ENCODE measurements at places on chromosomes 13 and 19.

GRCh38 chr19:43078311-43078710 is 4.2 kb downstream of the PSG2 start:
- DNase-seq, result no peak

- DNase-seq, result no peak
Observed at GRCh38 chr13:30128591-30128990, 178.8 kb downstream of the KATNAL1 start.

- DNase-seq, result no peak
Observed at GRCh38 chr13:36870050-36870692, 49.9 kb downstream of the SMAD9 start.

GRCh38 chr19:17262557-17262956 is 2.0 kb downstream of the USHBP1 start:
- DNase-seq, result no peak

DNA sequence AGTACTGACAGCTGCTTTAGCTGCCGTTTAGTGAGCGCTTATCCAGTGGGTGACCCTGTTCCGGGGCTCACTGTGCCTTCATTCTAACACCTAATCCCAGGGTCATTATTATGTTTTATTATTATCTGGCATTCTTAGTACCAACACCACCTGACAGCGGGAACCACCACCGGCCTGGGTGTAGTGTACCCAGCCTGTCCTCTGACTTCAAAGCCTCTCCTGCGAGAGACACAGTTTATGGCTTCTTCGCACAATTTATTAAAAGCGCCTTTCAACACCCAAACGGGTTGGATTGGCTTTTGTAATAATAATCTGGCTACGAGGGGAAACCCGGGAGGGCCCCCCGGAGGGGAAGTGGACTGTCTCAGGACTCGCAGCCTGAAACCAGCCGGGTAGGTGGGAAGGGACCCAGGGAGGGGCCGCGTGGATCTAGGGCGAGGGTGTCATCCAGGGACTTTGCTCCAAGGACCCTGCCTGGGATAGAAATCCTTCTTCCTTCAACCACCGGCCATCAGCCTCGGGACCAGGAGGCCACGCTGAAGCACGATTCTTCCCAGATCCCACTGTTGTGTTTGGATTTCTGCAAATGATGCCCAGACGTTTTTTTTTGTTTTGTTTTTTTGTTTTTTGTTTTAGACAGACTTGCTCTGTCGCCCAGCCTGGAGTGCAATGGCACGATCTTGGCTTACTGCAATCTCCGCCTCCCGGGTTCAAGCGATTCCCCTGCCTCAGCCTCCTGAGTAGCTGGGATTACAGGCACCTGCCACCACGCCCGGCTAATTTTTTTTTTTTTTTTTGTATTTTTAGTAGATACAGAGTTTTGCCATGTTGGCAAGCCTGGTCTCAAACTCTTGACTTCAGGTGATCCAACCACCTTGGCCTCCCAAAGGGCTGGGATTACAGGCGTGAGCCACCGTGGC is 1.6 kb upstream of the ZBTB7A start:
- no peak for DNase-seq

- DNase-seq, result no peak
Observed at GRCh38 chr13:113922412-113923118, 51.3 kb downstream of the C13orf46 start.

GRCh38 chr13:70206671-70207070 is 98.4 kb upstream of the KLHL1 start:
- no peak for DNase-seq

DNA sequence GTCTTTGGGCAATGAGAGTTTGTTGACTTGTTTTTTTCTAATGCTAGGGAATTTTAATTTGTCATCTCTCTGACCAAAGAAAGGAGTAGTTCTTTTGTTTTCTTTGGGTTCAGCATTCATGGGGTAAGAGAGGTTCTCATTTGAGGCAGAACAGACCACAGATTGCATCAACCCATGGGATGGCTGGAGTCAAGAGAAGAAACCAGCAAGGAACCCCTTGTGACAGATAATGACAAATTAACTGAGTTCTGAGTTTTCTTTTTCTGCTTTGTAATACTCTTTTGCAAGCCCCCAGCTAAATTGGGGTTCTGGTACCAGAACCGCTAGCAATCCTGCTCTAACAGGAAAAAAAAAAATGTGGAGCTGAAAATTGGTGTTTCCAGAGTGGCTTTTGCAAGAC is 864.1 kb downstream of the DIAPH3 start:
- DNase-seq, result no peak

DNA sequence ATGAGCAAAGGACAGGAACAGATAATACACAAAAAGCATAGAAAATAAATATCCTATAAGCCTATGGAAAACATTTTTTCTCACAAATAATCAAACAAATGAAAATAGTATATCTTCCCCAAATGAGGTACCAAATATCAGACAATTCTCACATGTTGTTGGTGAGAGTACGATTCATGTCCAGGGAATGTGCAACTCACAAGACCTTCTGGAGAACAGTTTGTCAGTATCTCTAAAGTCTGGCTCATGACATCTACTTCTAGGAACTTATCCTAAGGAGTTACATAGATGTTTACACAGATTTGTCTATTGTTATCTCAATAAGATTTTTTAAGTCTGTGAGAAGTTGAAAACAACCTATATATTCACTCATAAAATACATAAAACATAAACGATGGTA is 80.3 kb upstream of the ARHGEF7 start:
- no peak for DNase-seq

DNA sequence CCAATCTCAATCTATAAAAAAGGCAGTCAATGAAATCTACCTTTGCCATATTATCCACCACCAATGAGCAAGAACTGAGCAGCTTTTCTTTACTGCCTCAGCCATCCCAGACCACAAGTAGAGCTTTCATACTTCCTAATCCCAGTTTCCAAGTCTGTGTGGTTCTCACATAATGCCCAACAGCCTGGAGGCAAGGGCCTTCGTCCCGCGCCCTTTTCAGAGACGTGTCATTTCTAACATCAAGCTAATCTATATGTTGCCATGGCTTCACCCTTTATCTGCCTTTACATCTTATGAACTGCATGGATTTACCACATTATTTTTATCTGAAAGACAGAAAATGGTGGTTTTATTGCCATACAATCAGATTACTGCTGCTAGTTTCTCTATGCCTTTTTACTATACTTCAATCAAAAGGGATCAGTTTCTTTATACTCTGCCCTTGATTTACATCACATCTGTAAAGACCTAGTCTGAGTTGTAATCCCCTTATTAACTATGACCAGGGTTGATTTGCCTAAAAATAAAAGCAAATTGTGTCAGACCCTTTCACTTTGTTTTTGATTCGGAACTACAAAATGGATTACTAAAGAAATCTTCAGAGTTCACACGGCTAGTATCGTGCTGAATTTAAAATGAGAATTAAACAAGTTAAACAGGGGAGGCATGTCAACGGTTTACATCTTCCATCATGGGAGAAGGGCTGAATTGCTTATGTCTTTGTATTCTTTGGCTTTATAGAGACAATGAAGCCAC is 5.9 kb downstream of the EFNB2 start:
- peak; percentile 72 for DNase-seq

- DNase-seq, result no peak
Observed at GRCh38 chr19:15136234-15136954, 29.2 kb downstream of the SYDE1 start.

GRCh38 chr13:95060014-95060519 is 241.2 kb downstream of the ABCC4 start:
- DNase-seq, result no peak

GRCh38 chr19:3646336-3647092 is 19.9 kb upstream of the CACTIN start:
- DNase-seq, result no peak
